ENCODE measurements at places on chromosomes 3 and 15.

DNA sequence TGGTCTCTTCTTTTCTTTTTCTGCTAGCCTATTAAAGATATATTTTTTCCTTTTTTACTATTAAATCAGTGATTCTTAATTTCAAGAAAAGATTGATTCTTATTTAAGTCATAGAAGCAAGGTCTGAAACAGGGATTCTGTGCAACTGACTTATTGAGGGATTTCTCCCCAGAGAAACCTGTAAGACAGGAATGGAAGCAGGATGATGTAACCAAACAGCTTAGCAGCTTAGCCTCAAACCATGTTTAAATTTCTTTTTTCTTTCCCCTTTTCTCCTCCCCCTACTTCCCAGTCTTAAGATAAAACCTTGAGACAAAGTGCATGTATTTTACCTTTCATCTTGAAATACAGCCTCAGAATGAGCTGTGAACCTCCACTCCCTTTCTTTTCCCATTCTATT is 322.8 kb downstream of the NEK10 start:
- DNase-seq = no peak

- DNase-seq = no peak
Observed at GRCh38 chr3:55242921-55243320, 244.2 kb downstream of the WNT5A start.

GRCh38 chr3:149969110-149969939 is 1.4 kb downstream of the PFN2 start:
- DNase-seq = no peak

GRCh38 chr3:30504939-30505338 is 101.5 kb upstream of the TGFBR2 start:
- no peak for DNase-seq

- DNase-seq = no peak
Observed at GRCh38 chr3:63993653-63994079, 29.6 kb downstream of the PSMD6 start.

- DNase-seq = no peak
Observed at GRCh38 chr15:64029110-64029509, 17.2 kb downstream of the DAPK2 start.

- DNase-seq = no peak
Observed at GRCh38 chr15:80840182-80841130, 61.3 kb downstream of the CEMIP start.

DNA sequence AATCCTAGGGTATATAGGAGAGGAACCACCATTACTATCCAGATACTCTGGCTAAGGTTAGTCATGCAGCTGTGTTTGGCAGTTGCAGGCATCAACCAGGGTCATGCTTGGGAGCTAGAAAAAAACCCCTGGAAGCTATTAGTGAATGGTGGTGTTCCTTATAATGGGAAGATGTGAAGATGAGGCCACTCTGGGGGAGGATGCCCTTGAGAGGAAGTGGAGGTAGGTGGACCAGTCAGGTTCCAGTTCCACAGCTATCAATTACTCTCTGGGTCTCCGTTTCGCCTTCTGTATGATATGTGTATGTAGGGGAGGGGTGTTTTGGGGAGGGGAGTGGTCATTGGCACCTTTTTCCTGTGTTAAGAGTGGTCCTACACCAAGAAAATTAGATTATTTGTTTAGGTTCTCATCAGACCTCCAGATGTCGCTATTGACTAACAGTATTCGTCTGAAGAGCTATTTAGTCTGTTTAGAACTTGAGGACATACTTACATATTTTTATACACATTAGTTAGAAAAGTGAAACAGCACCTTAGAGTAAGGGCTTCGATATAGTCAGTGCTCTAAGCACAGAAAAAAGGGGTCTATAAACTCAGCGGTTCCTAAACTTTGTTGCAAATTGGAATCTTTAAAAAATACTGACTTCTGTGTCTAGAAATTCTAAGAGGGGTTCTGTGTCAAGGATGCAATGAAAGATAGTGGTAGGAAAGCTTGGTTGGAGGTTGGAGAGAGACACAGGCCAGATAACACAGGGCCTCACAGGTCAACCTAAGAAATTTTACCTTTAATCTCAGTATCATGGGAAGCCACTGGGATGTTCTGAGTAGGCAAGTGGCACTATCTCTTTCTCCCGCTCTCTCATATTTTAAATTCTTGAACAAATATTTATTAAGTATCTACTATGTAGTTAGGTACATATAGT is 9.1 kb upstream of the HPS3 start:
- no peak for DNase-seq

GRCh38 chr3:69972672-69973071 is 26.9 kb upstream of the SAMMSON start:
- no peak for DNase-seq

- no peak for DNase-seq
Observed at GRCh38 chr3:151091685-151092345, 6.4 kb downstream of the MED12L start.

DNA sequence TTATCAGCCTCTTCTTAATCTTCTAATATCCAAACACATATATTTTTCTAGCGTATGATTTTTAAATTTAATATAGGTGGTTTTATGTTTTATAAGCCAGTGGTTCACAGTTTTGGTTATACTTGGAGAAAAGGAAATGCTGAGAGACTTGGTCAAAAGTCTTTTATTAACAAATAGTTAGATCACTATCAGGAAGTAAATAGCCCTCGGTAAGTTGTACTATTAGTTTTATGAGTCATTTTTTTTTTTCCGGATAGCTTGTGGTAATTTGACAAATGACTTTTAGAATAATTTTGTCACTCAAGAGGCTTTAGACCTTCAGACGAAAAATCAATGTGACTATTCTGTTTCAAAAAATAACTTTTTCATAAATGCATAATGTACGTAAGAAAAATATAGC is 232.2 kb upstream of the ROBO1 start:
- no peak for DNase-seq

DNA sequence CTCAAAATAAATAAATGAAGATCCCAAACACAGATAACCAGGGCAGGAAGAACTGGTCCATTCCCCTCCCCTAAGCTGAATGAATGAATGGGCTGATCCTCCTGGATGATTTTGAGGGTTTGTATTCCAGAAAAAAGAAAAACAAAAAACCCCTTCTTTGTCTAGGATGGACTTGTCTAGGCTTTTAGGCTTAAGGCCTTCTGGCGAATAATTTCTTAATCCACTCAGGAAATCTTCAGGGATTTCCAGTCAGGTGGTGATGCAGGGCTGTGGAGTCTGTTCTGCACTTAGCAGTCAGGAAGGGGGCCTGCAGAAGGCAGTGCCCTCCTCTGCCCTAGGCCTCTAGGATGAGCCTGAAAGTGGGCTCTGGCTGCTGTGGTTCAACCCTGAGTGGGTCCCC is 52.1 kb downstream of the BDH1 start:
- DNase-seq = no peak

GRCh38 chr3:136844724-136845123 is 17.3 kb upstream of the NCK1 start:
- no peak for DNase-seq

DNA sequence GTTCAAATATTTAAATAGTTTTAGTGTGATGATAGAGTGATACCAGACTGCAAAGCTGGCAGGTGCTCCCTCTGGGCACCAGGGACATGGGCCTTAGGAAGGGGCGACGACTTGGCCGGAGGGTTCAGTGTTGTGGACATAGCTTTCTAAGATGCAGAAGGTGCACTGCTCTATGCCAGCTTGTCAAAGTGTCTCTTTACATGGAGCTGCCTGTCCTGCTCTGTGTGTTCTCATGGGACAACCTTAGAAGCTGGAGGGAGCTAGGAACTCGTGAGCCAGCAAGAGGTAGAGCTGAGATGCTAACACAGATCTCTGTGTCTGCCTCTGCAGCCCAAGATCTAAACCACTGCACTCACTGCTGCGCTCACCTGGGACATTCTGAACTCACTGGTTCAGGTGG is 77.8 kb downstream of the SENP2 start:
- DNase-seq = no peak

GRCh38 chr3:168384990-168385389 is 289.3 kb upstream of the GOLIM4 start:
- DNase-seq = no peak

DNA sequence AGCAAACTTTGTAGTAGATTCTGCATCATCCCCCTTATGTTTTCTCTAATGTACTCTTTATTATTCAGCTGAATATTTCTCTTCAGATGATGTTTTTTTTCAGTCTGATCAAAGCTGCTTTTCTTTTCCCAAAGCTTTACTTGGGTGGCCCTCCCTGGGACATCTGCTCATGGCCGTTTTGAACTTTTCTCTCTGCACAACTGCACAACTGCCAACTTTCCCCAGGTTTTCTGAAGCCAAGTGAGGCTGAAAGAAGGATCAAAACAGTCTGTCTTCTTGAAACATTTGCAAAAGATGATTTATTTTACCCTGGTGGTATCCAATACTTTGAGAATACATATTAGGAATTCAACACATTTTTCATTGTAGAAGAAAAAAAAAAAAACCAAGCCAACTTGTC is 43.0 kb downstream of the GASK1A start:
- no peak for DNase-seq

GRCh38 chr3:197345390-197345789 is 47.0 kb upstream of the DLG1 start:
- no peak for DNase-seq

- no peak for DNase-seq
Observed at GRCh38 chr3:125002414-125003368, 53.1 kb downstream of the HEG1 start.

- no peak for DNase-seq
Observed at GRCh38 chr3:108271626-108272025, 24.7 kb upstream of the HHLA2 start.

- no peak for DNase-seq
Observed at GRCh38 chr3:15032650-15033049, 32.5 kb downstream of the MRPS25 start.

- DNase-seq = no peak
Observed at GRCh38 chr15:51907136-51907862, 64.3 kb downstream of the LEO1 start.

DNA sequence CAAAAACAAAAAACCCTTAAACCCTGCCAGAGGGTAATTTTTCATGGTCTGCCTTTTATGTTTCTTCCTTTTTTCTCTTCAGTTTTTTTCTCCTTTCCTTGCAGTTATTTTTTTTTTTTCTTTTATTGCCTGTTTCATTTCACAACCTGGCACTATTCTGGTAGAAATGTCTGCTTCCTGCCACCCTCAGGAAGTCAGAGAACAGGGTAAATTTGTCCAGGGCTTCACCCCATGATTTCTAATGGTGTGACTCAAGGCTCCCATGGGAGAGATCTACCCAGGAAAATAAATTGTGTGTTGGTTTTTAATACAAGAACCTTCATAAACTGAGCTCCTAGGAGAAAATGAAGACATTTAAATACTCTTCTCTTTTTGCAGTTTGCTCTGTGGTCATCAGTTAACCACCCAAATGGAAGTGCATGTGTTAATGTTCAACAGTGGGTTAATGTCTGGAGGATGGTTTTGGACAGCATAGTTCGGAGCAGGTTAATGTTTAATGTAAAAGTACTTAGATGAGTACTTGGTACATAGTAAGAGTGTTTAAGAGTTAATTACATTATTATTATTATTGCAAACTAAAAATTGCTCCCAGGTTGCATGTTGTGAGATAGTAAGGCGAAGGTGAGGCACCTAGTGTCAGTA is 45.9 kb downstream of the CGNL1 start:
- no peak for DNase-seq

DNA sequence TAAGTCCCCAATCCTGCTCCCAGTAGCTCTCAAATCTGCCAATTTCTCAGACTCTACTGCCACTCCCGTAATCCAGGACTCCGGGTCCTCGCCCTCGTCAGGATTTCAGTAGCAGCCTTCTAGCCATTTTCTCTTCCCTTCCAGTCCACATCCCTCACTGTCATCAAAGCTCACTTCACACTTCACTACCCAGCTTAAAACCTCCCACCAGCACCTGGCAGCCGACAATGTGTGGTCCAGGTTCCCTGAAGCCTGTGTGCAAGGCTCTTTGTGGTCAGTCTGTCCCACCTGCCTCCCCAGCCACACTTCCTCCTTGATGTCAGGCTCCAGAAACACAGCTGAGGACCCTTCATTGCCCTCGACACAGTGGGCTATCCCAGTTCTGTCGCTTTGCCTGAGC is 304.5 kb upstream of the ROPN1 start:
- no peak for DNase-seq

DNA sequence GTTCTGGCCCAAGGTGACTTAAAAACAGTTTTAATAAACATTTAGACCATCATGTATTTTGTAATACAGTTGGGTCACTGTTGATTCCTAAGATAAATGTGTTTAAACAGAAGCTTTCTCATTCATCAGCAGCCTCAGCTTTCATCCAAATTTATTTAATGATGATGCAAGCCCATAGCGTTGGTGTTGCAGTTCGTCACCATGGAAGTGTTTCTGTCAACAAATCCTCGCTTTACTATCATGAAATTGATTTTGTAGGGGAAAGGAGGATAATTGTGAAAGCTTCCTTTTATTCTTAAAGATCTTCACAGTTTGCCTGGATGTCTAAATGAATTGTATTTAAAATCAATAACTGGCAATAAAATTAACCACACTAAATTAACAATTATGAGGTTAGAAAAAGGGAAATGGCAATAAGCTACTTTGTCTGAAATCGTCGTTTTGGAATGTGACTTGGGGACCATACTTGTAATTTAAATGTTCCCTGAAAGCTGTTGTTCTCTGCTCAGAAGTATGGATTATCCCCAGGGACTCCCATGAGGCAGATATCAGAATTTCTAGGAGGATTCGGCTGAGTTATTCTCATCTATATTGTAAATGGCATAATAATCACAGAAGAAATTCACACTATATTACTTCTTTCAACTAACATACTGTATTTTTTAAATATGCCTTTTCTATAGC is 29.0 kb downstream of the CMSS1 start:
- DNase-seq = no peak

DNA sequence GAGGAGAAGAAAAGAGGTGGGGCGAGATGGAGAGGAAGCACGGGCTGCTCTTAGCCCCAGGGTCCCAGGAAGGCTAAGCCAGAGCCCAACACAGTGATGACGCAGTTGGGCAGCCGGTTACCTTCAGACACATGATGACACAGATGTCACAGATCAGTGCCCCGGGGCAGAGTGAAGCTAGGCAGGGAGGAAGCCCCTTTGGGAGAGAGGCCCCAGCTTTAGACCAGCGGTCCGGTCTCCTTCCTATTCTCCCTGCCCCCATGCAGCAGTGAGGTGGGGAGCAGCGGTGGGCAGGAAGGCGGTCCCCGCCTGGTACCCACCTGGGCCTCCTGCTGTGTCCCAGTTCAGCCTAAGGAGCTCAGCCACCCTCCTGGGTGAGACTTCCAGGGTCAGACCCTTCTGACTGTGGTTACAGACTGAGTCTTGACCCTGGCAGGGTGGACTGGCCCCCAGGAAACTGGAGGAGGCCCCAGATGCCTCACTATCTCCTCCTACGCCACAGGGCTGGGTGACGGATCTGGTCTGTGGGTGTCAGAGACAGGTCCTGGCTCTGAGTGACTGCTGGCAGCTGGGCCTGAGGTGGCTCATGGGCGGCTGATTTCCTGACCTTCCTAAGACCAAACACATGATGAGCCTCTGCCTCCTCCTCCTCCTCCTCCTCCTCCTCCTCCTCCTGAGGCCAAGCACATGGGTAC is 38.8 kb upstream of the LINGO1 start:
- no peak for DNase-seq

DNA sequence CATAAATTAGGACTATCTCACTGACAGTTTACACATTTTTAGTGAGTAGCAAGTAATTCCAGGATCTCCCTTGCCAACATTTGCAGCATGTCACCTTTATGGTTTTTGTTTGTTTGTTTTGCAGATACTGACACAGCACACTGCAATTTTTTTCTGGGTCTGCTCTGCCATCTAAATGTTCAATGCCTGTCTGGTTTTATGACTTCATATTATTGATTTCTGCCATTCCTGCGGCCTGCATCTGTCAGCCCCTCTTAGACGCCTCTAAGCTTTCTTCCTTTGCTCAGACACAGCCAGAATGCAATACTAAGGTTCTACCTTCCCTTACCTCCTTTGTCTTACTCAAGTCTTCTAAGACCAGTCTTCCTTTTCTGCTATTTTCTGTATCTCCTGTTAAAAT is 321.2 kb upstream of the AZI2 start:
- DNase-seq = no peak

Data from cortex of kidney (tissue), 1 donor.